ENCODE measurements at places on chromosomes 11 and 22.

DNA sequence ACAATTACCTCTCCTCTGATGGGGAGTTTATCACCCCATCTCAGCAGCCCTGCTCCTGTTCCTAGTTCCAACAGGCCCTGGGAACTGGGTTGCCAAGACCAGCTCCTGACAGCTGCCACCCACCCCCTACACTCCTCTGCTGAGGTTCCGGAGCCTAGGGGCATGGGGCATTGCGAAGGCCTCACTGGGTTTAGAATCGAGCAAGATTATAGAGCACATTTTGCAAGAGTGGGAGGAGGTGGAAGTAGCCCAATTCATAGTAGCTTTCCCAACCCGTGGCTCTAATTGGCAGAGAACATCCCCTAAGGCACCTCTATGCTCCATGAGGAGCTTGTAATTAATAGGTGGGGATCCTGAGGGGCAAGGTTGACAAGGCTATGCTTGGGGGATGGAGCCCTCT, 23.0 kb downstream of the MYEOV start:
- DNase-seq = no peak

GRCh38 chr11:73538381-73538872, 59.5 kb downstream of the FAM168A start:
- DNase-seq = no peak

DNA sequence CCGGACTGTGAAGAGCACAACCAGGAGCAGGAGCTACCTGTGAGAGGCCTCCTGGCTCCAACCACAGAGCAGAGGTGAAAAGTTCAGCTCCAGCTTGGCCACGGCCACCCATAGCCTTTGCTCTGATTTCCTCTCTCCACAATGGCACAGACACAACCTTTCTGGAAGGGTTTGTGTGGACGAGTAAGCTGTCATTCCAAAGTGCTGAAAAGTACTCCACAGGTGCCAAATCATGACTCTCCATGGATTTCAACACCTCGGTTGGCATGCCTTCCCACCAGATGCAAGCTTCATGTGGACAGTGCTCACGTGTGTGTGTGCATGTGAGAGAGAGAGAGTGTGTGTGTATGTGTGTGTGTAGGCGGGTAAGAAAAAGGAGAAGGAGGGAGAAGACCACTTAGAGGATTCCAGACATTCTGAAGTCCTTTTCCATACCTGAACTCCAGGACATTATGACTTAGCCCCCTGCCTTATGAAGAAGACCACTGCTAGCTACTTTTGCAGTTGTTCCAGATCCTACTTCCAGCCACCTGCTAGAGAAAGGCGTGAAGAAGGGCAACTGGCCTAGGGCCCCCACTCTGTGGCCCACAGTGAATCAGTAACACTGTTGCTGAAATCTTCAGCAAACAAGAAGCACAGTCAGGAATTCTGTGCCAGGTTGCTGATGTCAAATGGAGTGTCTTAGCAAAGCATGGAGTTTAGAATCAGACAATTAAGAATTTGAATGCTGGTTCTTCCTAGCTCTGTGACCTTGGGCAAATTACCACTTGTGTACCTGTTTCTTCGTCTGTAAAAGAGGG, 13.9 kb upstream of the NAV2 start:
- DNase-seq = peak; percentile 54

DNA sequence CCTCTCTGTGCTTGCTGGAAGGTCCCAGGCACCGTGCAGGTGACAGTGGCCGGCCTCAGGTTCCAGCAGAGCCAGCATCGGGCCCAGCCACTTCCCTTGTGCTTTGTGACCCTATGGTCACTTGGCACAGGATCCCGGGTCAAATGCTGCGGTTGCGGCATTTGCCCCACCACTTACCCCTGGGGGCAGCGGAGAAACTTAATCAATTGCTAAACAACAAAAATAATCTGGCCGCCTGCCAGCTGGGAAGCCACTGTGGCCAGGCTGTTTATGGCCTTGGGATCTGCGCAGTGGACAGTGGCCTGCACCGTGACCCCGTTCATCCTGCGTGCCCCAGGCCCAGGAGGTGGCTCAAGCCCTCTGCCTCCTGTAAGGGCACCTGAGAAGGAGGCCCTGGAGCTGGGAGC, 65.0 kb downstream of the LRP5 start:
- no peak for DNase-seq

DNA sequence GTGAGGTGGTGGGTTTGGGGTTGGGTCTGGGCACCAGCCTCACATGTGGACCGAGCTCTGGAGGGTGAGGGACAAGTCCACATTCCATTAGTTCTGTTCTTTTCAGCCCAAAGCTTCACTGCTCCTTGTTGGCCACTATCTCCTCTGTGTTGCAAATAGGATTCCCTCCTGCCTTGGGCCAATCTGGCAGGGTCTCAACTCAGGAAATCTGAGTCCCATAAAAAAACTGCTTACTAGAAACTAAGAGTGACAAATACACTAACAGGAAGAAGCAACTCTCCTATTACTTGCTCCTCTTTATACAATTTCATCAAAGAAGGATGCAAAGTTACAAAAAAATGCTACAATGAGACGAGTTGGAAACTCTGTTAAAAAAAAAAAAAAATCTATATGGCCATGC, 66.2 kb upstream of the CSNK1E start:
- no peak for DNase-seq

GRCh38 chr11:113643006-113643585, 63.0 kb downstream of the TMPRSS5 start:
- DNase-seq = no peak

- DNase-seq = no peak
These were observed 280.6 kb upstream of the ANO5 start for GRCh38 chr11:21912285-21912684.

- peak; percentile 22 for DNase-seq
These were observed 6.7 kb downstream of the ACP2 start for GRCh38 chr11:47241841-47242301.

GRCh38 chr11:74025467-74026166, 16.7 kb upstream of the UCP3 start:
- peak; percentile 76 for DNase-seq

All from HCEC 1CT (cell line).